ENCODE measurements at places on chromosomes 11 and 22.

GRCh38 chr11:1771700-1772099, 8.0 kb upstream of the CTSD start:
- DNase-seq = no peak

GRCh38 chr11:96242191-96242847, 100.7 kb downstream of the MAML2 start:
- no peak for DNase-seq

GRCh38 chr11:68610452-68611116, 73.8 kb upstream of the GAL start:
- DNase-seq = no peak

GRCh38 chr11:99920956-99921355, 766.1 kb upstream of the ARHGAP42 start:
- DNase-seq = no peak

- DNase-seq = no peak
Measured at GRCh38 chr22:43001271-43002201, 13.4 kb downstream of the PACSIN2 start.

DNA sequence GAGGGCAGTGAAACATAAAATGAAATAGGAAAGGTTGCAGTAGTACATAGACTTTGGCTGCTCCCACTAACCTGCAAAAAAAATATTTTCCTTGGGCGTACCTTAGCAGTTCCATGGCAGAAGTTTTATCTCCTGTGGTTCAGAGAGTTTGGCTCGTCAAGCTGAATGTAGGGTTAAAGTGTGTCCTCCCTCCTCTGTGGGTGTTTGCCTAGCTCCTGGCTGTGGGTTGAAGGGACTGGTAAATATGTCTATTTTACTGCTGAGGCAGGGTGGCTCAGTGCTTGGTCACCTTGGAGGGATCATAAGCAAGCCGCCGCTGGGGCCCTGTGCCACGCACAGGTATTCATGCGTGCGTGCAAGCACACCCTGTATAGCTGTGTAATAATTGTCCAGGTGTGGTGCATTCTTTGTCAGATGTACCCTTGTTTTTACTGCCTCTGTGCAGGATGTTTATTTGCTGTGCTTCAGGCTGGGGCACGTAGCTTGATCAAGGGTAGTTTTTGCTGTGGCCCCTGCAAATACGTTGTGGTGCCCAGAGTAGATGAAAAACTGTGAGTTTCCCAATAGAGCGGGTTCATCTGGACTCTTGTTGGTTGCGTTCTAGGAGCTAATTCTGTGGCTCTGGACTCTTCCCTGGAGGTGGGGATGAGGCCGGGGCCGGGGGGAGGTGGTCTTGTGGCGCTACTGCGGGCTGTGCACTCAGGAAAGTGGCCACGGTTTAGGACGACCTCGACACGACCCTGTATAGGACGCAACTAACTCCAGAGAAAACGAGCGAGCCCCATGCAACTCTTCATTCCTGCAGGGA, 732 bp upstream of the SORL1 start:
- DNase-seq = no peak

GRCh38 chr11:15841931-15842740, 514.2 kb downstream of the SOX6 start:
- no peak for DNase-seq

- DNase-seq = no peak
Measured at GRCh38 chr11:93525601-93526345, 17.4 kb downstream of the SMCO4 start.

GRCh38 chr11:43316451-43316850, 4.7 kb downstream of the API5 start:
- DNase-seq = no peak

DNA sequence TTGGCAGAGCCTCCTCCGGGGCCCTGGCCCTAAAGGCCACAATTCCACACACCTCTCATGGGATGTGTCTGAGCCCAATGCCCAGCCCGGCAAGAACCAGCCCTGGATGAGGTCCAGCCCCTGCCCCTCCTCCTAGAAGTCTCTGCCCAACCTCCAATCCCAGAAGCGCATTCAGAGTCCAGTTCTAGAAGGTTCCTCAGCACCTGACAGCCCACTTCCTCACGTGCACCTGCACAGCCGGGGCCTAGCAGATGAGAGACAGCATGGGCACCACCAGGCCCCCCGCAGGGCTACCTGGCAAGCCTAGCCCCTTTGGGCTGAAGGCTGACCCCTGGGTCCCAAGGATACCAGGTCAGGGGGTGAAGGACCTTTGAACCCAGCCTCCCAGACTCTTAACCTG, 11.5 kb upstream of the CDKN1C start:
- no peak for DNase-seq

- DNase-seq = no peak
Measured at GRCh38 chr11:57071829-57072228, 83.1 kb downstream of the OR5AK2 start.

DNA sequence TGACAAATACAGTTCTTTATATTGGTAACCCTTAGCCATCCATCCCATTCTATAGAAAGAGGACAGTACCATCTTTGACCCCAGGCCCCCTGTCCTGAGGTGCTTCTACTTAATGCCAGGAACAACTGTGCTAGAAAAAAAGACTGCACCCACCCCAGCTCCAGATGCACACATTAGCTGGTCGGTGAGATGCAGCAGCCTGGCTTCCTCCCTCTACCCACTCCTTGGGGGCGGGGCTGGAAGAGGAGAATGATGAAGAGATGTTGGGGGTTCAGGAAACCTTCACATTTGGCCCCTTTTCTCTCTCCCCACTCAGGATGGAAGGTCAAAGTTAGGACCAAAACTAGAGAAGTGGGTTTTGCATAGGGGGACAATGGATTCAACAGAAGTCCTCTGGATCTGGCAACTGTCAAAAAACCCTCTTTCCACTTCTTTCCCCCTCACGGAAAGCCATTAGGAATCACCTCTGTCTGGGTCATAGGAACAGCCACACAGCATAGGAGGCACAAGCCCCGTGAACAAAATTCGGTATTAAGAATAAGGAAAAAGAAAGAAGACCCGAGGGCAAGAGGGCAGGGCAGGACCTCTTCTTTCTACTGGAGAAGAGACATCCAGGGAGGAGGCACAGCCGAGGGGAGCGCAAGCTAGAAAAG, 755 bp downstream of the NRIP3 start:
- DNase-seq = no peak

- DNase-seq = no peak
Measured at GRCh38 chr11:105273660-105274280, 134.2 kb upstream of the CARD18 start.

DNA sequence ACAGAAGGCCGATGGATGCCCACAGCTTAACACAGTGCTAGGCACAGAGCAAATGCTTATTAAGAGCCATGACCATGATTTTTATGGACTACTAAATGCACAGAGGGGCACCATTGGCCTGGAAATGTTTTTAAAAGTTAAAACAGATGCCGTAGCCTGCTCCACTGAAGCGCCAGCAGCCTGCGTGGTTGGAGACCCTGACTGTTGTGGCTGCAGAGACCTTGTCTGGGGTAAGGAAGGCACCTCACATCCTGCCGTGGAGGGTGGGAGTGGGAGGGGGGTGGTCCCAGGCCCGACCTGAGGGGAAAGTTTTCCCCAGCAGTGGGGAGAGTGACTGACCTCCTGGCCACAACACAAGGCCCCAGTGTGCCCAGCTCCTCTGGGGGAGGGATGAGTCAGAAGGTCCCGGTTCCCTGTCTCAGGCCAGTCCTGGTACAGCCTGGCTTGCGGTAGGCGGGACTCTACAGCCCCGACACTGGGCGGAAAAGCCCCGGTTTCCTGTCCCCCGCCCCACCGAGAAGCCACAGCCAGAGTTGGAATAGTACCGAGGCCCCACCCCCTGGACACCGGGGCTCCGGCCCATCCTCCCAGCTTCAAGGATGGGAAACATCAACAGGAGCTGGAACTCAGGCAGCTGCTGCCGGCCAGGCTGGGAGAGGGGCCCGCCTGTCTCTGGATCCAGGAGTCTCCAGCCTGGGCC, 7.0 kb downstream of the CHST1 start:
- DNase-seq = no peak

DNA sequence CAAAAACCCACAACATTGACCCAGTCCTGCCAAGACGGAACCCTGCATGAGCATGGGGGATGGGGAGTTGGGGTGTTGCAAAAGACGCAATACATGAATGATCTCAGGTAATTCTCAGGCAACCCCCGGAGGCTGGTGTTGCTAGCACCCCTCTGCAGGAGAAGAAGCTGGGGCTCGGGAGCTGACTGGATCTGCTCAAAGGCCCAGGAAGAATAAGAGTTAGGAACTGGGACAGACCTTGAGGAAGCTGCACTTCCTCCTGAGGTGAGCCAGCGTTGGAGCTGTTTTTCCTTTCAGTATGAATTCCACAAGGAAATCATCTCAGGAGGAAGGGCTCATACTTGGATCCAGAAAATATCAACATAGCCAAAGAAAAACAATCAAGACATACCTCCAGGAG, at the start of gene KRTAP5-9:
Gene KRTAP5-9 (plus strand): TSS at position 301 of the 400 bp plus-strand sequence. CDS start 238 bp downstream, outside the sequence.
- no peak for DNase-seq

DNA sequence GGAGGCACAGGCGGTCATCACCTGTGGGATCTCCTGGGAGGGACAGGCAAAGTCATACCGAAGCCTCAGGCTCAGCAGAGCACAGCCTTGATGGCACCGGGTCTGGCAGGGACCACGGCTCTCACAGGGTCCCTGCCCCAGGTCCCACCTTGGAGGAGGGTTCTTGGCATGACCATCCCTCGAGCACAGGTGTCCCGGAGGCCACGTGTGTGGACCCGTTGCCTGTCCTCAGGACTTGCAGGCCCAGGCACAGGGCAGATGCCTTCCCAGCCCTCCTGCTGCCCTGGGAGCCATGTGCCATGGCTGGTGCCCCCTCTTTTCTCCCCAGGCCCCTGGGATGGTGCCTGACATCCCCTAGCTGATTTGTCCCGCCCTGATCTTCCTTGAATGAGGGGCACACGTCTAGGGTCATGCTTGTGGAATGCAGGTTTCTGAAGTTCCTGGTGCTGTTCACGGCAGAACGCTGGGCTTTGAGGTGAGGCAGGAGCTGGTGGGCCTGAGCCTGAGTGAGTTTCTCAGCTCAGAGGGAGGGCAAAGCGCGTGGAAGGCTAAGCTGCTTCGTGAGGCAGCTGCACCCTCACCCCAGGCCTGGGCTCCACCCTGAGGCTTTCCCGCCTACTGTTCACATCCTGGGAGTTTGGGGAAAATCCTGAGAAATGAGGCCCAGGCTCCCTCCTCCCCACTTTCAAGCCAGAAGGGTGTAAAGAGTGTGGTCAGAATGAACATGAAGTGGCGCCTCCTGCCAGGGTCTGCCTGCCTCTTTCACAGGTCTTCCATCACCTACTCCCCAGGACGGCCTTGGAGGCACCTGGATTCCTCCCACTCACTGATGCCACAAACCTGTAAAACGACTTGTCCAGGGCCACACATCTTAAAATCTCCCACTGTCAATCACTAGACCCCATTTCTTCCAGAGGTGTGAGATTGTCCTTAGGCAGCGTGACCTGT, 325.8 kb upstream of the B3GAT1 start:
- DNase-seq = no peak

GRCh38 chr22:43305806-43306205, 37.4 kb downstream of the SCUBE1 start:
- no peak for DNase-seq

GRCh38 chr11:16169956-16170847, 186.1 kb downstream of the SOX6 start:
- DNase-seq = no peak

DNA sequence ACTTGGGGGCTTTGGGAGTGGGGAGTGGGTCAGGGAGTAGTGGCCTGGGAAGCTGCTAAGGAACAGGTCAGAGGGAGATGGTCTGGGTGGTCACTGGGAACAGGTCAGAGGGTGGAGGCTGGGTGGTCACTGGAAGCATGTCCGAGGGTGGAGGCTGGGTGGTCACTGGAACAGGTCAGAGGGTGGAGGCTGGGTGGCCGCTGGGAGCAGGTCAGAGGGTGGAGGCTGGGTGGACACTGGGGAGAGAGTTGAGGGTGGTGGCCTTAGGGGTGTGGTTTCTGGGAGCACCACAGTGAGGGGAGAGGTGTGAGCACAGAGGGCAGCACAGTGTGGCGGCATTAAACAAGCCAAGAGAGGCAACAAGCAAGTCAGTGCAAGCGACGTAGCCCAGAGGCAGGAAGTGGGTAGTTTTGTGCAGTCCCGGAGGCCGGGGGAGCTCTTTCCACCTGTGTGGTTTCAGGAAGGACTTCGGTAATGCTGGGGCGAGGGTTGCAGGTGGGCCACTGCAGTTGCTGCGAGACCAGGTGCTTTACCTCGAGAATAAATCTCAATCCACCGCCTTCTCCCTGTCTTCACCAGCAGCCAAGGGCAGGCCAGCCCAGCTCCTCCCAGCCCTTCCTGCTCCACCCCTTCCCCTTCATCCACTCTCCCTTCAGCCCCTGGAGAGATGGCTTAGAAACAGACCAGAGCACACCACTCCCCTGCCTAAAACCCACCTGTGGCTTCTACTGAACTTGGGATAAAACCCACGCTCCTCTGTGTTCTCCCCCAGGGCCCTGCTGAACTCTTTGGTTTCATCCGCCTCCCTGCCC, 3.2 kb upstream of the CACNA1I start:
- DNase-seq = no peak

DNA sequence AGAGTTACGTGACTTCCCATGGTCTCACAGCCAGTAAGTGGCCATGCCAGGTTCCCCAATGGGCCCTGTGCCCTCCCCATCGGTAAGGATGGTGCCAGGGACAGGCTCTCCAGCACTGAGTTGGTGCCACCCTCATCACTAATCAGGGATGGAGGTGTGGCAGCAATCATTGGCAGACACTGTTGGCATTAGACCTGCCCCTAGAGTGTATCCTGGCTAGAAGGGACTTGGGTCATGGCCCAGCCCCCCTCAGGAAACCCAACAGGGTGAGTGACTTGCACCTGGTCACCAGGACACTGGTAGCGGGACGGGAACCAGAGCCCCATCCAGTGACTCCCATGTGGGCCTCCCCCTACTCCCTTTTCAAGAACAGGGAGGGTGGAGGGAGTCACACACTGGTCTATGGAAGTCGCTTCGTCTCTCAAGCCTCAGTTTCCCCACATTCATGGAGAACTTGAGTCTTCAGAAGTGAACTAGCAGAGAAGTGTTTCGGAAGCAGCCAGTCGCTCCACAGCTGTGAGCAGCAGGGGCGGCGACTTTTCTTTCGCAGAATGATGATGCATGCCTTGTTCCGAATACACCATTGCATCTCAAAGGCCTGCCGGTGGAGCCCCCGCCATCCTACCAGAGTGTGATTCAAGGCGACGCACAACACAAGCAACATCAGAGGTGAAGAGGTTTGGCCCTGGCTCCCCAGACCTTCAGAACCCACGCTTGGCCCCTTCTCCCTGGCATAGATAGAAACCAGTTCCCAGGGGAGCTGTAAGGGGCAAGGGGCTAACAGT, 12.9 kb downstream of the MS4A10 start:
- DNase-seq = no peak

DNA sequence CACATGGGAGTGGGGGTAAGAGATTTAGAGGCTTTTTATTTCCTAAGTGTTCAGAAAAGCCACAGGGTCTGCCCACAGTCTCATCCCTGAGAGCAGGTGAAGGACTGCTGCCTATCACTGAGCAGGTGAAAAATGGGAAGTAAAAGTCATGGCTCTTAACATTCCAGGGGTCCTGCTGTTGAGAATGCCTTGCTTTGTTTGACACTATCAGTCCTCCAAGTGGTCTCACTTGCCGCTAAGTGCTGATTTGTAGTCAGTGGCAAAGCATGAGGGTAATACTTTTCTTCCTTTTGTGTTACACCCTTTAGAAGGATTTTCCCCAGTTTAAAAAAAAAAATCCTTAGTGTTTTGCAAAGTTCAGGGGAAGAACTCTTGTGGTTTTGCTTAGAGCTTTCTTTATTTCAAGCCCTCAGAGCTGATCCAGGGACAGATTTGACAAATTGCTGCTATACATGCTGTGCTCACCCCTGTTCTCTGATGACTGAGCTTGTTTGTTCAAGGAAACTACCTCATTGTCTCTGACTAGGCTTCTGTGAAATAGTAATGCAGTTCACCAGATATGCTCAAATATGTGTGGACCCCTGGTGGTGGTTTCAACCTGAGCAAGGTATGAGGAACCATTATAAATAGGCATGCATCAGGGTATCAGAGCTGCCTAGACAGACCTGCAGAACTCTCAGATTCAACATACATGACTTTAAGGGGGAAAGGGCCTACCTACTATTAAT, 141.0 kb downstream of the ARHGAP42 start:
- no peak for DNase-seq

Measured in stimulated activated CD8-positive, alpha-beta memory T cell treated with anti-CD3 and anti-CD28 coated beads, Interleukin-7, amount 100 ng/mL, for 24 hours (primary cell).